Calu3 (cell line): ENCODE measurements at places on chromosomes 12 and 14.
A peak's percentile ranks its signal among the peaks of the same experiment; 100 is the strongest.

GRCh38 chr14:91935586-91935985 lies 11.9 kb downstream of the FBLN5 start:
- no peak for DNase-seq

DNA sequence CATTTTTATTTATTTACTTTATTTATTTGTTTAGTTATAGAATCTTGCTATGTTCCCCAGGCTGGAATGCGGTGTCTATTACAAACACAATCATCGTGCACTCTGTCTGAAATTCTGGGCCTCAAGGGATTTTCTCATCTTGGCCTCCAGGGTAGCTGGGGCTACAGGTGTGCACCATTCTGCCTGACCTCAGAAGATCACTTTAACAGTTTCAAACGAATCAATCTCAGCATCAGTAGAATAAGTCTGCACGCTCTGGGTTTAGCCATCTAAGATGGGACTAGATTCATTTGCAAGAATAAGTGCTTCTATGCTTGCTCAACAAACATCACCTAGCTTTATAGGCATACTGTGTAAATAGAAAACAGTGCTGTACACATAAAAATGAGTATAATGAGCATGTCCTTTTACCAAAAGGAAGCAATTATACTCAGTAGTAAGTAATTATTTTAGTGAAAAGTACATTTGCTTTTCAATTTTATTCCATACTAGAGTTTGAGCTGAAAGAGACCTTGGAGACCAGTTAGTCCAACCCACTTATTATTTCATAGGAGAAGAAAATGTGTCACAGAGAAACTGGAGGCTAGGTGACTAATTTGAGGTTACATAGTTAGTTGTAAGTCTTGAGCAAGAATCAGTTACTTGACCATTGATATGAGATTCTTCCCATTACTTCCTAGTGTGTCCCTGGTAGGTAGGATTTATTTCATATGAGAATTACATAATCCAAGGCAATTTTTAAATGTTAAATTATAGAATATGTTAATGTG lies 456.5 kb upstream of the LMO3 start:
- DNase-seq = no peak

DNA sequence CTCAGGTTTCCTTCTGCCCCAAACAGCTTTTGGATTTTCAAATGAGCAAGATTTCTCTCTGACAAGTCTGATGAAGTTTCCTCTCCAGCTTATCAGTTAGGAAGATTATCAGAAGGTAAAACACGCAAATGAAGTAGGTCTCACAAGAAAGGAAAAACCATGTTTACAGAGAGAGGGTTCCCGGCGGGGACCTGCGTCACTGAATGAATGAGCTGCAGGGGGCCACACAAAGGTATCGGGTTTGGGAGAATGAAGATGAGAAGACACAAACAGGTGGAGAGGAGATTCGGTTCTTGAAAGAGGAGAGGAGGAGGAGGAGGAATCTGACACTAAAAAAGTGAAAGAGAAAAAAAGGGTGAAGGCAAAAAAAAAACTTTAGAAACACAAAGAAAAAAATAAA lies 208.6 kb downstream of the CALM1 start:
- DNase-seq = no peak

DNA sequence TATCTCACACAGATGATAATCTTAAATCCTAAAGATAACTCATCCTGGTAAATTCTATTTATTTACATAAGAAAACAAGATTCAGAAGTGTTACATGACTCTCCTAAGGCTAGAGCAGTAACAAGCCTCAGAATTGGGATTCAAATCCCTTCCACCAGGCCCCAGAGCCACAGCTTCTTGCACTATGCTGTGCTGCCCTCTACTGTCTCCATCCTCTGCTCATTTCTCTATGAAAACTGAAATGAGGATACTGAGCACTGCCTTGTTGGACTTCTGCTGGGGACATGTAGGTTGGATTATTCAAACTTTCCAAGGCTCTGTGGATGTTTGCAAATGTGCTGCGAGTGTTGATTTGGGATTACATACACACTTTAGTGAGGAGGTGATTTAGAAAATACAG lies 23.5 kb upstream of the C12orf50 start:
- DNase-seq = peak; percentile 49

DNA sequence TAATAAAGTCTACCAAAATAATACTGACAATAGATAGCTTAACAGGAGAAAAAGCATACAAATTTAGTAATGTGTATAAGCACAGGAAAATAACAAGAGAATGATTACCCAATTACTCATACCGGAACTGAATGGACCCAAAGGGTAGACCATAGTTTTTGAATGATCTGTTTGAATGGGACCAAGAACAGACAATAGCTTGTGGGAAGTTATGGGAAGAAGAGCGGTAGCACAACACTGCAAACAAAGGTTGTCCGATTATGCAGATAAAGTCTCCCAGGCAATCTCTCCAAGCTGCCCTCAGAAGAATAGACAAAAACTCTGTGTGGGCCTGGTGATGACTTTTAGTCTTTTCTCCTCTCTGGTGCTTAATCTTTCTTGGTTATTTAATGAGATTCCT lies 96.6 kb upstream of the NEDD1 start:
- no peak for DNase-seq

DNA sequence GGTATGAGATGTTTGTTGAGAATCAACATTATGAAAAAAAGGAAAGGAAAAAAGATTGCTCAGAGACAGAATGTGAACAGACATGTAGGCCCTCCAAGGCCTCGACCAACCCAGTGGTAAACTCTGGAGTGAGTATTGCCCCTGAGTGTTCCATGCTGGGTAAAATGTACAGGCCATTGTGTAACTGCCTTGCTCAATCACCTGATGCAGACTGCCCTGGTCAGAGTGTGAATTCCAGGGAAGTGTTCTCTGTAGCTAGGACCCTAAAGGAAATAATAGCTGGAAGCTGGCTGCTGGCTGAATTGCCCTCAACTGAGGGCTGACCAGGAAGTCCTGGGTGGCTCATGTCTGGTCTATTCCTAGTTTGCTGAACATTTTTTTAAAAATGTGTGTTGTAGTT lies 1081.4 kb upstream of the LRFN5 start:
- no peak for DNase-seq

- no peak for DNase-seq
Observed at GRCh38 chr14:105250986-105251385, 2.7 kb downstream of the BTBD6 start.

GRCh38 chr12:23536293-23536692 lies 413.2 kb downstream of the SOX5 start:
- no peak for DNase-seq

GRCh38 chr14:106134886-106135285 lies 608.5 kb downstream of the TMEM121 start:
- no peak for DNase-seq

DNA sequence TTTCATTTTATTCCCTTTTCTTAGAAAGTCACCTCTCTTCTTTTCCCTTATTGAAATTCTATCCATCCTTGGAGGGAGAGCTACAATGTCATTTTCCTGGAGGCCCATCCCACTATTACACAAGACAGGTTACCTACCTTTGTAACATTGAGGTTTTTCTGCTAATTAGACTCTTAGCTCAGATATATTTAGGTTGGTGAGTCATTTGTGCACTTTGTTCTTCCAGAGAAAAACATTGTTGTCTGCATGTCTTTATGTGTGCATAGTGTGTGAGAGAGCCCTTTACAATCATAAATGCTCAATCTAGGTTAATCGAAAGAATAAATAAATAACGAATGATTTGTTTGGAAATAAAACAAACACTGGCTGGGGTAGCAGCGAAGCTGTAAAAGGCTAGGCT lies 191.8 kb downstream of the DACT1 start:
- DNase-seq = peak; percentile 32

- DNase-seq = no peak
Observed at GRCh38 chr14:75437201-75438143, 9.7 kb downstream of the JDP2 start.

DNA sequence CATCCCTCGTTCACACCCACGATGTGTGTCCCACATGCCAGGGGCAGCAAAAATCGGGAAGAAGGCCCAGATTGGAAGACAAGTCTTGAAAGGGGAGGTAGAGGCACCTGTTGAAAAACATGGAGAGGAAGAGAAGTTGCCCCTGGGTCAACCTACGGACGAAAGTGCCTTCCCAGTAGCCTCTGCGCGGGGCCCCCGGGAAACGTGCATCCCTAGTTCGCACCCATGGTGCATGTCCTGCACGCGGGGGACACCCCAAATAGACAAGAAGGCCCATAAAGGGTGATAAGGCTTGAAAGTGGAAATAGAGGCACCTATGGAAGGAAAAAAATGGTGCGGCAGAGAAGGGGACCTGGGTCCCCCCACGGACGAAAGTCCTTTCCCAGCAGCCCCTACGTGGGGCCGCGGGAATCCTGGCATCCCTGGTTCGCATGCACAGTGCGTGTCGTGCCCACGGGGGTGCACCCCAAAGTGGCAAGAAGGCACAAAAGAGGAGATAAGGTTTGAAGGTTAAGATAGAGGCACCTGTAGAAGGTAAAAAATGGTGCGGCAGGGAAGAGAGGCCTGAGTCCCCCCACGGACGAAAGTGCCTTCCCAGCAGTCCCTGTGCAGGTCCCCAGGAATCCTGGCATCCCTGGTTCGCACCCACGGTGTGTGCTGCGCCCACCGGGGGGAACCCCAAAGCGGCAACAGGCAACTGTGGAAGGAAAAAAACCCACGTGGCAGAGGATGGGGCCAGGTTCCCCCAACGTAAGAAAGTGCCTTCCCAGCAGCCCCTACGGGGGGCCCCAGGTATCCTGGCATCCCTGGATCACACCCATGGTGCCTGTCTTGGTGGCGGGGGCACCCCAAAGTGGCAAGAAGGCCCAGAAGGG lies 278.3 kb downstream of the ALG10 start:
- DNase-seq = no peak
